ENCODE measurements at places on chromosomes 4 and X. TPM values are rescaled to one million over a fixed set of nuclear protein-coding genes. Genes with fewer than 3 reads are reported as not detected.

- peak overlapping the region; percentile 97 for H3K27ac ChIP-seq
- peak; percentile 83 for DNase-seq
- peaks cover 47% of the 10 kb centered on the region for H3K4me1 ChIP-seq
- peak overlapping the region; percentile 98 for H3K4me3 ChIP-seq
- peaks cover 4% of the 10 kb centered on the region for H3K36me3 ChIP-seq
- no peaks in the 10 kb centered on the region for H3K27me3 ChIP-seq
Measured at GRCh38 chr4:152534541-152535359, 1.1 kb downstream of the FBXW7 start.

DNA sequence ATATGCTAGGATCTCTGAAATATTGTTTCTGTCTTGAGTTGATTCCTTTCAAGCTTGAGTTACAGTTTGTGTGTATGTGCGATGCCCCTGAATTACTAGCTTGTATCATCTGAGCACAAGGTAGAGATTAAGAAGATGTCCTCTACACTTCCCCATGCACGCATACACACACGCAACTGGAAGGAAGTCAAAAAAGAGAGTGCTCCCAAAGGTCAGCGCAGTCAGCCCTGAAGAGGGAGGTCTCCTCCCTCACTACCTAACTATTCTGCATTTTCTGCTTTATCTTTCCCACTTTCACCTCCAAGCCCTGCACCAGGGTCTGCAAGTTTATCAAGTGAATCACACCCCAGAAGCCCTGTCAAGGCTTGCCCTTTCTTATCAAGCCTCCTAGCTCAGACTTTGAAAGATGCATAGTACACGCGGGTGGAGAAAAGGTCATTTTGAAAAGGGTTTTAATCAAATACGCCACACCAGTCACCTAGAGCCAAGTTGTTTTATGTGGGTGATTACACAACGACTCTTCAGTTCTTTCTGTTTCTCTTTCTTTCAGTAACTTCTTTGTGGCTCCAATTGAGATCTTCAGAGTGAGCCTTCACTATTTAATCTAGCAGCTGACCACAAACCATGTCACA lies 127.7 kb downstream of the ASB9 start:
- no peaks in the 10 kb centered on the region for H3K4me1 ChIP-seq
- no peak overlapping the region for H3K4me3 ChIP-seq
- H3K27ac ChIP-seq = no peak overlapping the region
- H3K36me3 ChIP-seq = no peaks in the 10 kb centered on the region

- no peak for DNase-seq
- no peak overlapping the region for H3K27ac ChIP-seq
- no peaks in the 10 kb centered on the region for H3K36me3 ChIP-seq
- H3K4me1 ChIP-seq = peaks cover 16% of the 10 kb centered on the region
- no peaks in the 10 kb centered on the region for H3K27me3 ChIP-seq
Measured at GRCh38 chr4:37765741-37766140, 60.7 kb upstream of the PGM2 start.

Gene PRDM5
- total RNA-seq = 14.8 TPM

Gene DMD
- 29.4 TPM for total RNA-seq

Gene PLK4
- 2.0 TPM for total RNA-seq

DNA sequence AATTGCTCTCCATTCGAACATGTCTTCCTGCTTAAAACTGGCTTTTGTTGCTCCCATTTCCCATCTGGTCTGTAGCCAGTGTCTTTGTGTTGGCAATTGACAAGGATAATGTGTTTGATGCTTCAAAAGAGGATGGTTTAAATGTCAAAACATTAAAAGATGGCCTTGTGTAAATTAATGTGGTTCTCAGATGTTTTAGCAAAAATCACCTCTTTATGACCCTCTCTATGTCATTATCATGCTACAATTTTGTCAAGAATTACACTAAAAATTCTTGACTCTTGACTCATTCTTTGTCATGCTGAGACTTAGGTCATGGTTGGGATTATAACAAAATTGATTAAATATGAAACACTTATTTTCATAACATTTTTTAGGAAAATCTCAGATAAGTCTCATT lies 47.4 kb downstream of the TMEM131L start:
- DNase-seq = no peak
- H3K36me3 ChIP-seq = no peaks in the 10 kb centered on the region
- no peaks in the 10 kb centered on the region for H3K27me3 ChIP-seq
- peaks cover 12% of the 10 kb centered on the region for H3K4me1 ChIP-seq

Gene ALB
- total RNA-seq = 2.3 TPM

Gene TMPRSS11A
- total RNA-seq = not detected

DNA sequence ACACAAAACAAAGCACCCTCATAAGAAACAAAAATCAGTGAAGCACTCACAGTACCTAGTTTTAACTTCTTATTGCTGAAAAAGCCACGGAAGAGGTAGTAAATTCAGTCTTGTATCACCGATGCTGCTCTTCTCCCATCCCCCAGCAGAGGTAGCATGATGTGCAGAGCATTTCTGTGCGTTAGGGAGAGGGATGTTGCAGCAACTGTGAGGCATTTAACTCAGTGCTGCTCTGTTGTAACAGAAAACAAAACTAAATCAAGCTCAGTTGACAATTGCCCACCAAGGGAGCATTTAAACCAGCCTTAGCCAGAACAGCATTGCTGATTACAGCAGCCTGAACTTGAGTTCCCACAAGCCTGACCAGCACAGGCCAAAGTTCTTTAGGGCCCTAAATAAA lies 1279.7 kb upstream of the ADGRL3 start:
- no peak overlapping the region for H3K27ac ChIP-seq
- H3K36me3 ChIP-seq = no peaks in the 10 kb centered on the region
- no peak overlapping the region for H3K4me3 ChIP-seq
- H3K27me3 ChIP-seq = no peaks in the 10 kb centered on the region

DNA sequence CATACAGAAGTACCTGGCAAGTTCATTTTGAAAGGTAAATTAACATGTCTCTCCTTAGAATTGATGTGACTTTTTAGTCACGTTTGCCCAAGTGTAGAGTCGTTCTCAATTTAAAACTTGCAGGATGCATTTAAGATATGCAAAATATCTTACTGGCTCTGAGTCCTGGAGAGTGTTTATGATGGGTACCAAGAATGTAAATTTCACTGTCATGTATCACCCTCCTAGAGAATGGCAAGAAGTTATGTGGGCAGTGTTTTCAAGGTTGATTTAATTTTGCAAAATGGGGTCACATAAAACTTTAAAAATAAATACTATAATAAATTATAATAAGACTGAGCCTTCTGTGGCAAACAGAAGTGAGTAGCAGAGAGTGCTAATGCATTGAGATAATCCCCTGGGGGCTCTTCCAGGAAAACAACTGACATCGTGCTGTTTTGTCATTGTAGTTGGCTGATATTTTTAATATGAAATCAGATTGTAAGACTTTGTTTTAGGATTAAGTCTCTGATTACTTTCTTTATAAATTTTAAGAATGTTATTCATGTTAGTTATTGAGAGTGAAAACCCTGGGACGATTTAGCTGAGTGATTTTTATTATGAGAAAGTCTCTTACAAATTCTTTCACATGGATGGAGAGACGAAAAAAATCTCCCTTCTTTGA lies 103.0 kb downstream of the AFF1 start:
- H3K36me3 ChIP-seq = no peaks in the 10 kb centered on the region
- H3K4me1 ChIP-seq = peaks cover 81% of the 10 kb centered on the region
- H3K27ac ChIP-seq = peak overlapping the region; percentile 47
- DNase-seq = no peak
- H3K4me3 ChIP-seq = no peak overlapping the region

GRCh38 chrX:154459832-154460231 lies 1.8 kb downstream of the PLXNA3 start:
- no peaks in the 10 kb centered on the region for H3K27me3 ChIP-seq
- peaks cover 23% of the 10 kb centered on the region for H3K36me3 ChIP-seq
- H3K27ac ChIP-seq = no peak overlapping the region

Gene S100G
- total RNA-seq = not detected

DNA sequence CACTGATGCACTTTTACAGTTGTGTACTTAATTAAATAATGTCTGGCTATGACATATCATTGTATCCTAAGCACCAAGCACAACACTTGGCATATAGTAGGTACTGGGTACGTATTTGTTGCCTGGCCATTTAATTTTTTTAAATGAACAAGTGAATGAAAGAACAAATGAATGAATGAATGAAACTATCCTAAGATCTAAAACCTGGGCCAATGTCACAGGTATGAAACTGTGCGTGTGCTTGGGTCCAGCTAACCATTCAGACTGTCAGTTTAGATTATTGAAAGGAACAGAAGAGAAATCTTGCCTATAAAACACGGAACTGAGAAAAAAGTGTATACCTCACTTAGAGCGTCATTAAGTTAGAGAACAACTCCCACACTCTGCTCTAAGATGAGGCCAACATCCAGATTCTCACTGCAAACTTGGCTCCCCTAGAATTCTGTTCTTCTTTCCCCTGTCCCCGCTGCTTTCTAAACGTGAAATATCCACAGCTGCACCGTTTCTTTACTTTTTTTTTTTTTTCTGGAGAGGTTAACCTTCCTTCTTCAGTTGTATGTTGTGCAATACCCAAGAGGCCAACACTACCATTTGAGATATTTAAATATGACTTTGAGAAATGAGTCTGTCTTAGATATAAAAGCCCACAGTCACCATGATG lies 17.3 kb upstream of the SEL1L3 start:
- no peaks in the 10 kb centered on the region for H3K36me3 ChIP-seq
- H3K27ac ChIP-seq = no peak overlapping the region
- H3K4me3 ChIP-seq = no peak overlapping the region
- no peaks in the 10 kb centered on the region for H3K27me3 ChIP-seq
- H3K4me1 ChIP-seq = peaks cover 12% of the 10 kb centered on the region

DNA sequence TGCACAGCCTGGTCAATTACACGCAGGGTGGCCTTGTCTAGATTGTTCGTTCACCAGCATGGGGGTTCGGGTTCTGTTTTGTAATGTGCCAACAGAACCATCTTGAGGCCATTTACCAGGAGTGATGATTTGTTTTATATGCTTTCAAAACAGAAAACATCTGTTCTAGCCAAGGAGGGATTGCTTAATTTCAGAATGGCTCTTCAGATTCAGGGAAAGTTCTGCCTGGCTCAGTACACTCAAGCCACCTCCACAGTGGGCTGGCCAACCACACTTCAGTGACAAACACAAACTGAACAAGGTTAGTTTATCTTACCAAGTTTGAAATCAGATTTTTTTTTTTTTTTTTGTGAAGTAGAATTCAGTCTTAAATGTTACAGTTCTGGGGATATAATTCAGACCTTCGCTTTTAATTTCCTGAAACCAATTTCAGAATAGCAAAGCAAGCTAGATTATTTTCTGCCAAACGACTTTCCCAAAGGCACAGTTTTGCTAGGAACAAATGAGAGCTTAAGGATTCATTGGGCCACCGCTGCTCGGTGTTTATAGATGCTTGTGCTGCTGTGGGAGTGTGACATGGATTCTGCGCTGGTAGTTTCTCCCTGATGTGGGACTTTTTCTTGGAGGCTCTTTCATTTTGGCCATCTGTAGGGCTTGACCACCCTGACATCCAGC lies 23.4 kb downstream of the SMS start:
- DNase-seq = no peak
- no peaks in the 10 kb centered on the region for H3K27me3 ChIP-seq
- H3K36me3 ChIP-seq = peaks cover 8% of the 10 kb centered on the region
- H3K4me1 ChIP-seq = peaks cover 9% of the 10 kb centered on the region

DNA sequence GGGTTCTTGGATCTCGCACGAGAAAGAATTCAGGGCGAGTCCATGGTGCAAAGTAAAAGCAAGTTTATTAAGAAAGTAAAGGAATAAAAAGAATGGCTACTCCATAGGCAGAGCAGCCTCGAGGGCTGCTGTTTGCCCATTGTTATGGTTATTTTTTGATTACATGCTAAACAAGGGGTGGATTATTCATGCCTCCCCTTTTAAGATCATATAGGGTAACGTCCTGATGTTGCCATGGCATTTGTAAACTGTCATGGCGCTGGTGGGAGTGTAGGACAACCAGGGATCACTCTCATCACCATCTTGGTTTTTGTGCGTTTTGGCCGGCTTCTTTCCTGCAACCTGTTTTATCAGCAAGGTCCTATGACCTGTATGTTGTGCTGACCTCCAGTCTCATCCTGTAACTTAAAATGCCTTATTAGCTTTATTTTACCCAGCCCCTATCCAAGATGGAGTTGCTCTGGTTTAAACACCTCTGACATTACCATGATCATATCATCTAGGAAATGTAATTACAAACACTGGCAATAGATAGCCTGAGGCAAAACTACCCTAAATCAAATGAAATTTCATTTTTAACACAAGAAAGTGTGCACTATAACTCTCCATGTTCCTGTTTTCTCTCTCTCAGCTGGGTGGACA lies 94.3 kb upstream of the ATXN3L start:
- no peak for DNase-seq
- no peaks in the 10 kb centered on the region for H3K36me3 ChIP-seq
- no peaks in the 10 kb centered on the region for H3K4me1 ChIP-seq

- H3K36me3 ChIP-seq = no peaks in the 10 kb centered on the region
- no peak overlapping the region for H3K27ac ChIP-seq
- no peak for DNase-seq
- H3K4me1 ChIP-seq = no peaks in the 10 kb centered on the region
Measured at GRCh38 chr4:95898226-95898625, 58.3 kb downstream of the PDHA2 start.

DNA sequence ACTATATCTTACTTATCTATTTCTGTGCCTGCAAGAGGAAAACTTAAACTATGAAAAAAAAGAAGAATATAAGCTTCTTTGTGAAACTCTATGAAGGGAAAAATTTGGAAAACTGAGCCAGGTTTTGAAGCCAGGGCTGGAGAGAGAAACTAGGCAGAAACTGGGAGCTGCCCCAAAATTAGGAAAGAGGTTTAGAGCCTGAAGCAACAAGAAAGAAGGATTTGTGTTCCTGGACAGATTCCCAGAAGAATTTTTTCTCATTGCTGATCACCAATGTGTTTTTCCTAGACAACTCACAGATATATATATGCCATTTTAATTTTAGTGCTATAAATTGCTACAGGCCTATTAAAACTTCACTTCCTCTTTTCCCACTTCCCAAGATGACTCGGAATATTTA lies 245.0 kb upstream of the GEMIN8 start:
- H3K4me1 ChIP-seq = no peaks in the 10 kb centered on the region
- no peaks in the 10 kb centered on the region for H3K36me3 ChIP-seq
- no peaks in the 10 kb centered on the region for H3K27me3 ChIP-seq
- no peak overlapping the region for H3K4me3 ChIP-seq
- no peak for DNase-seq

Gene FRG2
- not detected for total RNA-seq

Measured in lower lobe of right lung (tissue), 2 donors.